ENCODE measurements at places on chromosomes 5 and 9. TPM values are rescaled to one million over a fixed set of nuclear protein-coding genes. Genes with fewer than 3 reads are reported as not detected.

The TMEM232 gene
- 1.1 TPM for total RNA-seq

The HTR4 gene
- total RNA-seq = 0.26 TPM

The CATSPER3 gene
- 0.11 TPM for total RNA-seq

The MTREX gene
- total RNA-seq = 110 TPM

The RNF208 gene
- not detected for total RNA-seq

The PCDHGB7 gene
- 0.52 TPM for total RNA-seq

DNA sequence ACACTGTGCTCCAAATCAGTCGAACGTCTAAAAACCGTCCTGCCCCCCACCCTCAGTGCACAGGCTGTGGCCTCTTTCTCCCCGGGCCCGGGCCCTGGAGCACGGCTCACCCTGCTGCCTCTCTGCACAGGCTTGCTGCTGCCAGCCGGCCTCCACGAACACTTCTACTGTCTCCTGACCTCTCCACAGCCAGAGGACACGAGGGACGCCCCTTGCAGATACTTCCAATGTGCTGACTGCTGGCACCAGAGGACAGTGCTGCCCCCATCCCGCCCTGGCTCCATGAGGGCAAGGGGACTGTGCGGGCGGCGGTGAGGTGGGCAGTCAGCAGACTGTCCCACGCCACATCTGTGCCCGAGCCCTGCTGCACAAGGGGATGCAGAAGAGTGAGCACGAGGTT is 174.8 kb downstream of the COL23A1 start:
- DNase-seq = no peak

- no peak for DNase-seq
These were observed 3.4 kb downstream of the CSF2 start for GRCh38 chr5:132076983-132077382.

GRCh38 chr5:157997991-157998504 is 139.1 kb upstream of the CLINT1 start:
- DNase-seq = peak; percentile 88

DNA sequence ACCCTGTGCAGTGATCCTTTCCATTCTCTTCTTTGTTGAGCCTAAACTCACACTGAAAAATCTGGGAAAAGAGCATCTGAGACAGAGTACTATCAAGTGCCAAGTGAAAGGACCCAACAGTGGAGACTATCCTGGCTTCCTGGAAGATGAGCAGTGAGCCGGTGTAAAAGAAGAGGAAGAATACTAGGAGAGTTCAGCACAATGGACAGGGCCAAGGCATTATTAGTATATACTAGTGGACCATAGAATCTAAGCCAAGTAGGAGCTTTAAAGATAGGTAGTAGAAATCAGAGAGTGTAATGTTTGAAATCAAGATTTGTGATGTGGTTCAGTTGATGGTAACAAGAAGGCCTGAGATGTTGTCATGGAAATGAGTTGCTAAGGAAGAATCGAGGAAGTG is 140.8 kb downstream of the CAMK4 start:
- DNase-seq = peak; percentile 19

GRCh38 chr9:93173365-93174051 is 10.4 kb upstream of the WNK2 start:
- no peak for DNase-seq

- peak; percentile 26 for DNase-seq
These were observed 21.6 kb downstream of the GAS1 start for GRCh38 chr9:86925686-86926085.
